ENCODE measurements at places on chromosomes 3 and 15. TPM values are rescaled to one million over a fixed set of nuclear protein-coding genes. Genes with fewer than 3 reads are reported as not detected.

DNA sequence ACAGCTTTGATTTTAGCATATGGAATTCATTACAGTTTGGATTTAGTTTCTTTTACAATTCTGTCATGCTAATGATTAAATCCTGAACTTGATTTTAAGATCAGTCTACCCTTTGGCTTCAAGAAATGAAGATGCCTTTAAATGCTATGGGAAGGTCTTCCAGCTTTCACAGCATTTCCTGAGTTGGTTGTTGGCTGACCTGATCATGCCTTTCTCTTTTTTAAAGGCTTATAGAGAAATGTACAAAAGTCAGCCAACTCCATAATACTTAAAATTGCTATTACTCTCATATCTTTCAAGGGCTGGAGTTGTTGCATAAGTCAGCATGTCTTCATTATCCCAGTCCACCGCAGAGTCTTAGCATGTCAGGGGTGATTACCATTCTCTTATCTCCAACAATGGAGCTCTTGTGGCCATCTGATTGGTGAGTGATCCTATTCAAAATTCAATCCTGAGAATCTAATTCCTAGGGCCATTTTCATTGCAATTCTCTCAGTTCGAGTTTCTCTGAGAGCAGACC lies 123.8 kb downstream of the GMNC start:
- H3K27ac ChIP-seq: no peak overlapping the region
- no peak overlapping the region for H3K4me3 ChIP-seq
- no peaks in the 10 kb centered on the region for H3K4me1 ChIP-seq
- no peaks in the 10 kb centered on the region for H3K36me3 ChIP-seq

The ACSBG1 gene
- 0.25 TPM for total RNA-seq

- no peaks in the 10 kb centered on the region for H3K36me3 ChIP-seq
- no peak overlapping the region for H3K4me3 ChIP-seq
- no peak overlapping the region for H3K27ac ChIP-seq
- no peak for DNase-seq
Observed at GRCh38 chr15:42102646-42103235, 8.4 kb upstream of the PLA2G4D start.

GRCh38 chr3:45100981-45101407 lies 45.2 kb downstream of the CDCP1 start:
- peaks cover 40% of the 10 kb centered on the region for H3K27me3 ChIP-seq
- H3K4me1 ChIP-seq: peaks cover 27% of the 10 kb centered on the region
- peak overlapping the region; percentile 30 for H3K27ac ChIP-seq
- H3K36me3 ChIP-seq: peaks cover 26% of the 10 kb centered on the region
- peak; percentile 44 for DNase-seq

The CSNK1G1 gene
- total RNA-seq: 26.7 TPM
